ENCODE measurements at places on chromosomes 5 and 9. TPM values are rescaled to one million over a fixed set of nuclear protein-coding genes. Genes with fewer than 3 reads are reported as not detected.

Gene SMARCA2
- total RNA-seq, result 312 TPM

Gene SPATA31E1
- total RNA-seq, result not detected

Gene CDC20B
- total RNA-seq, result 0.31 TPM

Gene BTNL3
- not detected for total RNA-seq

Gene DBN1
- total RNA-seq, result 224 TPM

Gene GRXCR2
- not detected for total RNA-seq

Gene TAS2R1
- 0.31 TPM for total RNA-seq

Gene NUTM2G
- not detected for total RNA-seq

Gene EXD3
- total RNA-seq, result 36.9 TPM

Gene UBAP1
- total RNA-seq, result 21.0 TPM

Gene SLC46A2
- total RNA-seq, result not detected

Gene ENTREP1
- 4.1 TPM for total RNA-seq

Gene PCDHGA7
- total RNA-seq, result 23.8 TPM

Gene CTXN3
- 0.63 TPM for total RNA-seq

Gene PCDHGA12
- 26.9 TPM for total RNA-seq

Gene NRARP
- 5.0 TPM for total RNA-seq

Gene PLAC8L1
- not detected for total RNA-seq

Gene KIF4B
- 0.63 TPM for total RNA-seq

Gene TMEM245
- 91.7 TPM for total RNA-seq

Gene TNFAIP8
- 3.1 TPM for total RNA-seq

Gene PCDHGC5
- 20.0 TPM for total RNA-seq

Gene SEMA6A
- 71.4 TPM for total RNA-seq

Gene NMUR2
- total RNA-seq, result not detected

Gene ENTR1
- total RNA-seq, result 36.3 TPM

Gene PCDHB9
- 11.9 TPM for total RNA-seq

Gene LHX3
- not detected for total RNA-seq

Gene SYNPO
- 4.4 TPM for total RNA-seq

Gene GABBR2
- total RNA-seq, result 68.9 TPM

Gene PMPCA
- 29.1 TPM for total RNA-seq

Gene PCA3
- total RNA-seq, result 1.6 TPM

Gene CTNND2
- 136 TPM for total RNA-seq

Gene ANKRD34B
- total RNA-seq, result 0.31 TPM

Gene FANCC
- total RNA-seq, result 23.8 TPM

Gene TEX48
- total RNA-seq, result not detected

Gene TMEM252
- not detected for total RNA-seq

Gene PDE6A
- total RNA-seq, result not detected

Gene LHFPL2
- total RNA-seq, result 27.2 TPM

Gene NEUROG1
- 1.6 TPM for total RNA-seq

Gene MEIKIN
- total RNA-seq, result not detected

Gene NDUFB6
- total RNA-seq, result 21.3 TPM

Gene PCDHAC1
- 66.4 TPM for total RNA-seq

Gene CSF1R
- 8.8 TPM for total RNA-seq

Gene NPR3
- total RNA-seq, result 13.1 TPM

Gene CAMK4
- total RNA-seq, result 141 TPM

Gene SNX24
- 16.0 TPM for total RNA-seq

Gene RPS14
- 2,317 TPM for total RNA-seq

Gene CDH9
- total RNA-seq, result 14.7 TPM

Gene CCDC192
- not detected for total RNA-seq

Gene MLANA
- not detected for total RNA-seq
